ENCODE measurements at places on chromosomes 1 and 21.
A peak's percentile ranks its signal among the peaks of the same experiment; 100 is the strongest.

DNA sequence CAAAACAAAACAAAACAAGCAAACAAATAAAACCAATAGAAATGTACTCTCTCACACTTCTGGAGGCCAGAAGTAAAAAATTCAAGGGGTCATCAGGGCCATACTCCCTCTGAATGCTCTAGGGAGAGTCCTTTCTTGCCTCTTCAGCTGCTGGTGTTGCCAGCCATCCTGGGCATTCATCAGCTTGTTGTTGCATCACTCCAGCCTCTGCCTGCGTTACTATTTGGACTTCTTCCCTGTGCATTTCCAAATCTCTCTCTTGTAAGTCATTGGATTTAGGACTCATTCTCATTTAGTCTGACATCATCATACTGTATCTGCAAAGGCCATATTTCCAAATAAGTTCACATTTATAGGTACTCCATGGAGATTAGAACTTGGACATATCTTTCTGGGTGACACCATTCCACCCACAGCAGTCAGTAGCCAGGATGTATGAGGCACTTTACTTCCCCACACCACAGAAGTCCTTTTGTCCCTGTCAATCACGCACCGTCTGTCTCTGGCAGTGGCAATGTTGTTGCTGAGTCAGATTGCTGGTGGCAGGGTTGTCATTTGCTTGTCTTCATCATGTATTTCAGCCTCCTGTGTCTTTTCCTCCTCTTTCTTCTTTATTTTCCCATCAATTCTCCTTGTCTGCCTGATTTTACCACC is 151.0 kb upstream of the KCNJ6 start:
- no peak for DNase-seq

DNA sequence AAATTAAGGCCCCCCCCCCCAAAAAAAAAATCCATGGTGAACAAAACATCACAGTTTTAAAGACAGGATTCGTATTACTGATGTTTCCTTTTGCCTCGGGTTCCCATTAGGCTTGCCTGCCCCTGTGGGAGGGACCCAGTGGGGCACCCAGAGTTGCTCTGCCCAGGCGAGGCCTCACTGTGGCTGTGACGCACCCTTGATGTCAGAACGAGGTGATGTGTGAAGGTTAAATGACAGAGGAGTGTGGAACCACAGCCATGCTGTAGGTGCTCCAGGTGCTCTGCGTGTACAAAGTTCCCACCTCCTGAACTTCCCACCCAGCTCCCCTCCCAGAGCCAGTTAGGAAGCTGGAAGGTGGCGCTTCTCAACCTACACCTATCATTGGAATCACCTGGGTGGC is 37.9 kb downstream of the GRHL3 start:
- DNase-seq = no peak

DNA sequence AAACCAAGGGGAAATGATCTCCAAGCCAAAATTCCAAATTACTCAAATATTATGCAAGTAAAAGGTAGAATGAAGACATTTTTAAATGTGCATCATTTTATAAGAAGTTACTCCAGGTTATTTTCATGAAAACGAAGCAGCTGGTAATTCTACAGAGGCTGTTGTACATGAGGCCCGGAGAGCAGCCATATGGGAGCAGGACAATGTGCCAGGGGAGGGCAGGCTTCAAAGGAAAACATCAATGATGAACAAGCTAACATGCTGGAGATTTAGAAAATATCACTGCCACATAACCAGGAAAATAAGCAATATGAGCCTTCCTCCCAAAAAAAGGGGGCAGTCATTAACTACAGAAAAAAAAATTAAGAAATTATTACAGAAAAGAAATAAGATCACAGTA is 109.1 kb downstream of the TIAM1 start:
- no peak for DNase-seq

DNA sequence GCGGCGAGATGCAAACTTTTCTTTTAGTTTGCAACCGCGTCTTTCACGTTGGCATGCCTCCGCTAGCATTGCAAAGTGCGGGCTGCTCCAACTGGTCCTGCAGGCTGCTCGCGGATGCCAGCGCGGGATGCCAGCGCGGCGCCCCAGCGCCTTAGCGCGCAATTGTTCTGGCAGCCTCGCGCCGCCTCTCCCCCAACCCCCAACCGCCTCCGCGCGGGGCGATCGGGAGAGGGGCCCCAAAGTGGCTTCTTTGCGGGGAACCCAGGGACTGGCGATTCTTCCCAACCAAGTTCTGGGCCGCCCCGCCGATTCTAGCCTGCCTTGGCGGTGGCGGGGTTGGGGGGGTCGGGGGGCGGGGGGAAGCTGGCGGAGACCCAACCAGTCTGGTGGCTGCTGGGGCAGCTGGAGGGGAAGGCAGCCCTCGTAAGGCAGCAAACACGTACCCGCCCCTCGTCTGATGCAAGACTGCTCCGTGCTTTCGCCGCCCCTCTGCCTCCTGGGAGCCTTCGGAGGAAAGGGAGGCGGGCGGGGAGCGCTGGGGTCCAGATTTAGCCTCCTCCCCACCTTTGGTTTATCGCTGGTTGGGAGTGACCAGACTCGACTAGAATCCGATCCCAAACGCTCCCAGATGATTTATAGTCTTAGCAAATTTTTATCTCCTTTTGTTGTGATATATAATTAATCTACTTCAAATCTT is 756 bp downstream of the PHGDH start:
- DNase-seq = peak; percentile 74

DNA sequence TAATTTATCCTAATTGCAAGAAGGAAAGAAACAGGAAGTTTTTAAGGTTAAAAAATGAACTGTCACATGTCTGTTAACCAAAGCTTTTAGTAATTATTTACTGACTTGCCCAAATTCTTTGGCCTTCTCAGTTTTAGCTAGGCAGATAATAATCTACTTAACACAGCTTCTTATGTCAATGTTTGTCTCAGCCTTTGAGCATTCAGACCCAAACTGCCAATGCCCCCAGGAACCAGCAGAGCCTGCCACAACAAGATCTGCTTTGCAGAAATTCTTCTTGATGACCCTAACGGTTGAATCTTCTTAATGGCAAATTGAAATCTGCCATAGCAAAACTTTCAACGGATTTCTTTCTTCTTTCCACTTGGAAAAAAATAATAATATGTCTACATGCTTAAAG is 792.4 kb upstream of the ADGRL2 start:
- no peak for DNase-seq

DNA sequence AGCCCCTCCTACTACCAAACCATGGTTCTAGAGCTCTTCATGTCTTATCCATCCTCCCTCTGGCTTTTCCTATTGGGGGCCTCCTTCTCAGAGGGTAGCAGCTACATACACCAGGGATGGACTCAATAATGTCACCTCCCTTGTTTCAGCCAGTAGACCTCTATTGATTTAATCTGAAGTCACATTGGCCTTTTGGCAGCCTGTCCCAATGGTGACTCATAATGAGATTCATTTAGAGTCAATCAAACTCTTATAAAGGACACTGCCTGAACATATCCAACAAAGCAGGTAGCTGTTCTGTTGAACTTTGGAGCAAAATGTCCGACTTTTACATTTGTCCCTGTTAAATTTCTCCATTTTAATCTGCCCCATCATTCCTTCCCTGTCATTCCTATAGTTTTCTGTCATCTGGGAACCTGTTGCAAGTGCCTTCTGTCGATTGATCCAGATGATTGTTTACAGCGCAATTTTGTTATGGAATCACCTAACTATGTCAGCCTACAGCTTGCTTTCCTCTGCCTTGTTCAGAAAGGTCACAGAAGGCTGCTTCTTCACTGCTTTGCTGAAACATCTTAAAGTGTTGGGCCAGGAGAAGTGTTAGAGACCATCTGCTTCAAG is 105.9 kb downstream of the ETS2 start:
- DNase-seq = no peak

GRCh38 chr1:116514708-116515525 is 55.9 kb downstream of the CD58 start:
- DNase-seq = peak; percentile 22

DNA sequence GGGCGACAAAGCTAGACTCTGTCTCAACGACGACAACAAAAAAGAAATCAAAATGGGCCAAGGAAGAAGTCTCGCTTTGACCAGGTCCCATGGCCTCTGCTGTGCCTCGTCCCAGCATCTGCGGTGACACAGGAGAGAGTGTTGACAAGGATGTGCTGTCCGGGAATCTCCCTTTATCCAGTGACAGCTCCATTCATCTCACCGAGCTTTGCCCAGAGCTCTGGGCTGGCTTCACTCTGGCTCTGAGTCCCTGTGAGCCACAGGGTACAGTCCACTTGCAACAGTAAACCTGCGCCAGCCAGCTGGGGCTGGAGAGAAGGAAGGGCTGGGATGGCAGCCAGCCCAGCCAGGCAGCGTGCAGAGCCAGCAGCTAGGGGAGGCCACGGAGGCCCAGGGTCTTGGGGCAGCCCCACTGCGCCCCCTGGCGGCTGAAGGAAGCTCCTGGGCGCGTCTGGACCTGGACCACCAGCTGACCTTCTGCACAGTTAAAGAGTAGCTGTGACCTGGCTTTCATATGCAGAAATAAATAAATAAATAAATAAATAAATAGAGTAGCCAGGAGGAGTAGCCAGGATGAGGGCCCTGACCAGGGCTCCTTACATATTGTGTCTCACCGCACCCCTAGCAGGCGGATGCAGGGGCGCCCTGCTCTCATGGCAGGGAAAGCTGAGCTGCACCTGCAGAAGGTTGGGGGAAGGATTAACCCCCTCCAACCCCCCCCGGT is 29.7 kb downstream of the ENO1 start:
- DNase-seq = peak; percentile 78

DNA sequence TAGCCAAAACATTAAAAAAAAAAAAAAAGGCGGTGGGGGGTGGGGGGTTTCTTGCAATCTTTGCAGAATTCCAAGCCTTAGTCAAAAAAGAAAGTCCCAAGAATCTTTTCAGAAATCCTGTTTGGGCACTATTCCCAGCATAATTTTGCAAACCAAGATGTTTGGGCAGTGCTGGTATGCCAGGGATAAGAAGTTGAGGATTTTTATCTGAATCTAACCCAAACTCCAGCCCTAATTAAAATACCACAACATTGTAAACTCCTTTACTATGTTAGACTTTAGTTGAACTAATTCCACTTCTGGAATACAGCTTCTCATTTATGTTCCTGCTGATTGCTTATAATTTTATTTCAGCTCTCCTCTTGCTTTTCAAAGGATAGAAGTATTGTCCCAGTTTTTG is 504.1 kb upstream of the ADGRL2 start:
- no peak for DNase-seq

- DNase-seq = no peak
Measured at GRCh38 chr1:24725209-24725651, 20.0 kb upstream of the CLIC4 start.

DNA sequence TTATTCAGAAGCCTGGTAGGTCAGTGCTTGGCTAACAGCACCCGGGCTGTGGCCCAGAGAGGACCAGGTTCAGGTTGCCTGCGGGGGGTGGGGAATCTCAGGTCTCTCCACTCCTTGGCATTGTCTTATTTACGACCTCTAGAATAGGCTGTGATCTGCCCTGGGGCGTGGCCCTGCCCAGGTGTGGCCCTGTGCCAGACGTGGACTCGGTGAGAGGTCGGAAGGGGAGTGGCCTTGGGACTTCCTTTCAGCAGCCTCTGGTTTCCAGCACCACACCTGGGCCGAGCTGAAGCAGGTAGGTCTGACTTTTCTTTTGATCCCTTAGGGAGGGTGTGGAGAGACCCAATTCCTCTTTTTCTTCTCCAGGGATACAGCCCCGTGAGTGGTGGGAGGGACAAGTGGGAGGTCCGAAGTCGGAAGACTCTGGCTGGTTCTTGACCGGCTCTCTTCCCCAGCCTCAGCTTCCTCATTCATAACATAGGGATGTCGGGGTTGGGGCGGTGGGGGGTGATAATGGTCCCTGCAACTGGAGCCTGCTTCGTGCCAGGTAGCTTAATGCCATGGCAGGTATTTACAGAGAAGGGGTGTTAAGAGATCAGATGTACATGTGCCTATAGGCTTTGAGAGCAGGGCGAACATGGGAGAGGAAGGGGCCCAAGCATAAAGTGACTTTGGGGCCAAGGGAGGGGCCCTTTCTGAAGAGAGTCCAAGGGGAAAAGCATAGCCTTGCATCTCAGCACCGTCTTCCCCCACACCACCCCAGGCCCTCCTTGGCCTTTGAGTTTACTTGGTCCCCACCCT is 16.5 kb downstream of the ACOT11 start:
- no peak for DNase-seq

- DNase-seq = no peak
Measured at GRCh38 chr1:117561071-117561470, 44.8 kb upstream of the TENT5C start.

DNA sequence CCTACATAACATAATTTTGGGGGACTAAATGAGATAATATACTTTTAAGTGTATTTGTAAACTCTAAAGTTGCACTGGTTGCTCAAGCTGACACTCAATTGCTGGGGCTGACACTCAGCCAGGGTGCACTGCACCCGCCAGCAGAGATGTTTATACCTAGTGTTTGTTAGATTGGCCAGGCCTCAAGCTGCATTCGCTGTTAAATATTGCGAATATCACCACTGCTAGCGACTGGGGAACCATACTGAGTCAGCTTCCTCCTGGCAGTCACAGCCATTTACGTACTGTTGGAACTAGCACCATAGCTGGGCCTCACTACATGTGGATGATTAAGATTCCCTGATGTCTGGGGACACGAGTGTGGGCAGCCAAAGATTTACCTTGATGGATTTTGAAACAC is 12.7 kb upstream of the RWDD3 start:
- DNase-seq = no peak

GRCh38 chr1:168408884-168409283 is 128.2 kb downstream of the TBX19 start:
- DNase-seq = peak; percentile 65

DNA sequence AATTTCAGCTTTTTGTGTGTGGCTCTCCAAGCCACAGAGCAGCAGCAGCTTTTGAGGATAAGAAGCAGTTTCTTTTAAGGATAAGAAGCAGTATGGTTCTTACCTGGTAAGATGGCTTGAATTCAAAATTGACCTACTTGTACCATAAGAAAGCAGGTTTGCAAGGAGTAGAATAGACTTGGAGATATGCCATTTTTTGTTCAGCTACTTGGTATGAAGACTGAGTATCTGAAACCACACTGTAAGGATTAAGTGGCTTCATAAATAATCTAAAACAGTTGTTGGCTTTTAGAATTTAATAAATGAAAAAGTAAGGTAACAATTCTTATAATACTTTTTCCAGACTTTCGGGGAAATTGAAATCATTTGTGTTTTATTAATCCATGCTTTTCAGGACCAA is 74.2 kb downstream of the ATF6 start:
- no peak for DNase-seq

DNA sequence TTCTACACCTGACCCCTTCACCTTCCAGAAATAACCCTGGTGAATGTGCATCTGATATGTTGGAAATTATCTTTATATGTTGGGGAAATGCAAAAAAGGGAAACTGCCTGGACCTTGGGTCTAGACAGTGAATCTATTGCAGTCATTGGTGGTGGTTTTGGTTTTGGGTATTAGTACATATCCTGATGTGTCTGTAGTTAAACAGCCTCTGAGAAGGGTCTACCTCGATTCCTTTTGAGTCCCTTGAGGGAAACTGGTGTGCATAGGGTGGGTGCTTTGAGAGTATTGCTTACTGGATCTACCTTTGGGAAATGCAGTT is 127.3 kb upstream of the KIAA0040 start:
- no peak for DNase-seq

- DNase-seq = no peak
Measured at GRCh38 chr1:203166192-203166940, 9.3 kb downstream of the MYBPH start.

Data from activated naive CD4-positive, alpha-beta T cell treated with anti-CD3 and anti-CD28 coated beads, Interleukin-2, amount 50 U/mL, for 16 hours (primary cell).